ENCODE measurements at places on chromosomes 7 and 10.
A peak's percentile ranks its signal among the peaks of the same experiment; 100 is the strongest.

GRCh38 chr7:73768641-73769480 is 1.2 kb downstream of the CLDN3 start:
- DNase-seq: no peak

- no peak for DNase-seq
Measured at GRCh38 chr7:99419323-99420021, 10.7 kb downstream of the BUD31 start.

DNA sequence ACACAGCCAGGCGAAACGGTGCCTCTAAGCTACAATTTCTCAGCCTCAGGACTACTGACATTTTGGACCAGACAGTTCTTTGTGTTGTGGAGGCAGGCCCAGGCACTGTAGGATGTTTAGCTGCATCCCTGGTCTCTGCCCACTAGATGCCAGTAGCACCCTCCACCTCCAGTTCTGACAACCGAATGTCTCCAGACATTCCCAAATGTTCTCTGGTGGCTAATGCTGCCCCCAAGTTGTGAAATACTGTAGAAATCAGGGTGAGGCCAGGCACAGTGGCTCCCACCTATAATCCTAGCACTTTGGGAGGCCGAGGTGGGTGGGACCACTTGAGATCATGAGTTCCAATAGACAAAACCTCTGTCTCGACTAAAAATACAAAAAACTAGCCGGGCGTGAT is 18.2 kb downstream of the HNRNPF start:
- no peak for DNase-seq

DNA sequence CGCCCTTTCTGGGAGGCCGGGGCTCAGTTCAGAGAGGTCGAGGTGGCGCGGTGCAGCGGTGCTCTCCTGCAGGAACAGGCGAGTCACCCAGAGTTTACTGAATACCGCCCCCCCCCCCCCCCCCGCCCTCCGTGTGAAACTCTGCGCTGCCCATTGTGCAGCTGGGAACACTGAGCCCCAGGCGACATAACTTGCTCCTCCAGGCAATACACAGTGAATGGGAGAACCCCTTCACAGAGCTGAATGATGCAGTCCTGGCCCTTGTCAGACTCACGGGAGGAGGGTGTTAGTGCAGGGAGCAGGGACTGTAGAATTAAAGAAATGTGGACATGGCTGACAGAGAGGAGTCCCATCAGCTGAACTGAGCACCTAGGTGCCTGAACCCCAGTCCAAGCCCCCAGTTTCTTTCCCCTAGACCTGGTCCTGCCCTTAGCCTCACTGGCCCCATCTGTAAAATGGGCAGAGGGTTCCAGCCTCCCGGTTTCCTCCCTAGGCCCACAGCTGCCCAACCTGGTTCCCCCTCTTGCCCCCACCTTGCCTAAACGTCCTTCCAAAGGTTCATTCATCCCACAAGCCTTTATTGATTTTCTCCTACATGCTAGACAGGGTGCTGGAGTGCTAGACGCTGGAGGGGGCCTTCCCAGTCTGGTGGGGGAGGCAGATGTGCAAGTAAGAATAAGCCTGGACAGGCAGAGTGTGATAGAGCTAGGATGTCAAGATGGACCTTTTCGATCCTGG is 869 bp upstream of the LOXL4 start:
- peak; percentile 15 for DNase-seq

- DNase-seq: no peak
Measured at GRCh38 chr10:132711613-132712121, 74.3 kb downstream of the NKX6-2 start.

- DNase-seq: peak; percentile 16
Measured at GRCh38 chr10:16843252-16843870, 26.1 kb upstream of the RSU1 start.

DNA sequence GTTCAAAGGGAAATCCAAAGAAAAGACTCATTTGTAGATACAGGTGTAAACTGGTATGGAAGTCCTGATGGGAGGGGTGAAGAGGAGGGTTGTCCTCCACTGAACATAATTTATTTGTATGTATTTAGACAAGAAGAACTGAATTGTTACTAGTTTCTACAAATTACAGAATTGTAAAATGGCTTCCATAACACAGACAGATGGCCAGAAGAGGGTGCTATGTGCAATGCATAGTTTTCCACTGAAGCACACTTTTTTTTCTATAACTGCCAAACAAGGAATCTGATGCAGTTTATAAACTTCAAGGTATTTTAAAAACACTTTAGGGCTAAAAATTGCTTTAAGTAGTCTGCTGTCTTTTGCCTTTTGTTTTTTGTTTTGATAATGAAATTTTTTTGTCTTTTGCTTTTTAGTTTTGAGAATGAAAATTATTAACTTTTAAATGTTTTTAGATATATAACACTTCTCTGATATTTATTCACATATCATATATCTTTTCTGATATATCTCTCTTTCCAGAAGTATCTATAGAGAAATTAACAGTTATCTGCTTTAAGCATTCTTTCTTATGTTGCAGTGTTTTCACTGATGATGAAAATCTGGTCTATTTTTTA is 58.5 kb downstream of the PHYHIPL start:
- DNase-seq: no peak

GRCh38 chr7:102942181-102942866 is 29.5 kb downstream of the LRRC17 start:
- no peak for DNase-seq

DNA sequence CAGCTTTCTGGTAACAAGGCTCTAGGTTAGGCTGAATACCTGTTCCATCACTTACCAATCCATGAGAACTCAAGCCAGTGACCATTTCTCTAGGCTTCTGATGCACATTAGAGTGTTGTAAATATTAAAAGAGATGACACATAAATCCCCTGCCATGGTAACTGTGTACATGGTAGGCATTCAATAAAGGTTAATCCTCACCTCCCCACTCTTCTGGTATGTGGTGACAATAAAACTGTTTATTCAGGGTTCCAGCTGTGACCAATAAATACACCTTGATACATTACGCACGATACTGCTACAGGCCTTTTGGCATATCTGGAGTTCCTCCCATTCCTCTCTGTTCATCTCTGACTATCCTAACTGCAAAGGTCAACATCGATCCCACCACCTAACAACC is 171.9 kb downstream of the SRPK2 start:
- no peak for DNase-seq

DNA sequence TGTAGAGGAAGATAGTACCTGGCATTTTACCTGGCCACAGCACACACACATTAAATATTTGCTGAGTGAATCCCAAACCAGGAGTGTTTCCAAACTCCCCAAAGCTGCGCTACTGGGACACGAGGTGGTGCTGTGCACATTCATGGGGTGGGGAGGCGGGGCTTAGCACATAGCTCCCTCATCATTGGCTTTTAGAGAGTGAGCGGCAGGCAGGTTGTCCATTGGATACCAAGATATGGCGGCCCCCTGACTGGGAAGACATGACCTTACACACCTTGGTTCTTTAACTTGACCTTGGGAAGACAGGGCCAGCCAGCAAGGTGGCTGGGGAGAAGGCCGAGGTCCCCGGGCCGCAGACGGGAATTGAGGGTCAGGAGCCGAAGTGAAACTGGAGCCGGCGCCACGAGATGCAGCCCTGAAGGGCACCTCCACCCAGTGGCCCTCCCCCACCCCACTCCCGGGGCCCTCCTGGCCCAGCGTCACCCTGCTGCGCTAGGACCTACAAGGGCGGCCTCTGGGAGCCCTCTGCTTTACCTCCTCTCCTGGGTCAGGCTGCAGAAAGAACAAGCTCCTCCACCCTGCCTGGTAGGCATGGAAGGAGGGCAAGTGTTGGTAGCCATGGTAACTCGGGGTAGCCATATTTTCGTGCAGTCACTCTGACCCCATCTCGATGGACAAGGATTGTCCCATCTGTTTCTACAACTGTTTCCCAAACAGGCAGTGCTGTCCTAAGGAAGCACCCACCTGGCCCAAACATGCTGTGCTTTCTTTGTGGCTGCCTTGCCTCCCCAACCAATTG is 24.0 kb downstream of the TMEM176A start:
- DNase-seq: no peak

DNA sequence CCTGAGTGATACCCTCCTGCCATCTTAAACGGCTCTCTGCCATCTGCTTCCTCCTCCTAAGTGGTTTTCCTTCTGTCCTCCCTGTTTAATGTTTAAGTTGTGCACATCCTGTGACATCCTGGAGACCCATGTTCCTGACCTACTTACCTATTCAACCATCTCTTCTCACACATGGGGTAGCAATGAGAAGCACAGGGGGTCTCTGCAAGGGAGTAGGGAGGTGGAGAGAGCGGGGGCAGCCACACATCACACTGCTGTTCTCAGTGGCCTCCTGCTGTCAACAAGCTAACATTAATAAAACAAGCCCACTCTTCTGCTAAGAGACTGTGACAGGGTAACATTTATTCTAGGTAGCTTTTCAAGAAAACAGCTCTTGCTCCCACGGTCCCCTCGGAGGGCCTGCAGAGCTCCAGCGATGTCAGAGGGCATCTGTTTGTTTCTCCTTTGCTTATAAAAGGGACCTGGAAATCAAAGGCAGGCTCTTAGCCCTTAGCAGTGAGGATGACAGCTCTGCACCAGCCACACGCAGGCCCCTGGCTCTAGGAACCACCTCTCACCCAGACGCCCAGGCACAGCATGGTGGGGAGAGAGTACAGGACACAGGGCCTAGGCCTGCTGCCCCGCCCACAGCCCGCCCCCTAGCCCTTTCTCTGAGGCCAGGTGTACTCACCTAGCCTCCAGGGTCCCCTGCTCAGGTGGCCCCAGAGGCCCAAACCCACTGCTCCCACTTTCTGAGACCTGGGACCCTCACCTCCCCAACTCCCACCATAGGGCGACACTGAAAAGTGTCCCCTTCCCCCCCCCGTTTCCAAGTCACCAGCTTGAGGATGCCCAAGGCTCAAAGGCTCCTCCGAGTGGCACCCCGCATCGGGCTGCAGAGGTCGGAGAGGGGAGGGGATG is 943 bp upstream of the SLC18A2 start:
- DNase-seq: no peak

DNA sequence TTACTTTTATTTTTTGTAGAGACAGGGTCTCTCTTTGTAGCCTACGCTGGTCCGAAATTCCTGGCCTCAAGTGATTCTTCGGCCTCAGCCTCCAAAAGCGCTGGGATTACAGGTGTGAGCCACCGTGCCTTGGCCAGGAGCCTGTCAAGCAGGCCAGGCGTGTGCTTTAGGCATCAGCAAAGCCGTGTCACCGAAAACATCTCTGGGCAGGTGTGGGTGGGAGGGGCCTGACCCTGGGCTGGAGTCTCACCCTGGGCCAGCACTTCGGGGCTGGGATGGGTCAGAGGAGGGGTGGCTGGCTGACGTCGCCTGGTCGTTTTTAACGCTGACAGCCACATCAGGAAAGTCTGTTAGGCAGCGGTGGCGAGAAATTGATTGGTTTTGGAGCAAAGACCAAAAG is 80.9 kb downstream of the UNCX start:
- no peak for DNase-seq

GRCh38 chr10:16945593-16945992 is 128.4 kb upstream of the RSU1 start:
- DNase-seq: no peak

DNA sequence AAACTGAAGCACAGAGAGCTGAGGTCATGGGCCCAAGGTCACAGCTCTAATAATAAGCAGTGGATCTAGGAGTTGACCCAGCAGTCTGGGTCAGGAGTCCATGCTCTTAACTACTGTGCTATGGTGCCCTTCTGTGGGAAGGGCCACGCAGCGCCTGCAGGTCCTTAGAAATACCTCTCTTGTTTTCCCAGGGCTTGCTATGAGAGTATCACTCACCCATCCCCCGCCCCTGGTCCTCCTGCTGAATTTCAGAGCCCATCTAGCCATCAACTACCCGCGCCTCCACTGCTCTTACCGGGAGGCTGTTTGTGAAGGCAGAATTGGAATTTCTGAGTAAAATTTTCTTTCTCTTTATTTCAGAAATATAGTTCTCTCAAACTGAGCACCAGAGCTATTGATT is 27.3 kb upstream of the CRHR2 start:
- DNase-seq: no peak

GRCh38 chr7:139734395-139734794 is 43.4 kb downstream of the HIPK2 start:
- no peak for DNase-seq

DNA sequence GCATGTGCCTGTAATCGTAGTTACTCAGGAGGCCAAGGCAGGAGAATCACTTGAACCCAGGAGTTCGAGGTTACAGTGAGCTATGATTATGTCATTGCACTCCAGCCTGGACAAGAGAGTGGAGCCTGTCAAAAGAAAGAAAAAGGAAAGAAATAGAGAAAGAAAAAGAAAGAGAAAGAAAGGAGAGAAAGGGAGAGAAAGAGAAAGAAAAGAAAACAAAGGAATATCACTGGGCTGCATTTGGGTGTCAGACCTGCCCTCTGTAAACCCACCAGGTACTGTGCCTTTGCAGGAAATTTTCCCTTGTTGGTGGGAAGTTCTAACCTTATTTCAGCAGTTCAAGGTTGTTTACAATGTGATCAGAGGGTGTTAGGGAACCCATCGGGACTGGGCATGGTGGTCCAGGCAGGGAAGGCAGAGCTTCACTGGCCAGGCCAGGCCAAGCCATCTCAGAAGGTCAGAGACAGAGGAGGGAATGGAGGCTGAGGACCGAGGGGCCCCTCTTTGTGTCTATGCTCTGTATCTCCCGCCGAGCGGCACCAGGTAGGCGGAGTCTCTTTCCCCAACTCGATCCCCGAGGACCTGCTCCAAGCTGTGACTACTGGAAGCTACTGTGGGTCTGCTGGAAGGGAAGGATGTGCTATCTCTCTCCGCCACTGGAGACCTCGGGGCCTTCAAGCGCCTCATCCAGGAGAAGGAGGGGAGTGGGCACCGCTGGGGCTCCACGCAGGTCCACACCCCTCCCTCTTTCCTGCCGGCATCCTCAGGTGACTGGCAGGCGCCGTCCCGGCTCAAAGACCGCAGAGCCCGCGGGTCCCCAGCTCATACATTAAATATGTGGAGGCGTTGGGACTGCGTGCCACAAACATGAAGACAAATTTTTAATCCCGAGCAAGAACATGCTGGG is 15.2 kb upstream of the KAZALD1 start:
- DNase-seq: no peak

GRCh38 chr7:39184391-39184790 is 206.7 kb downstream of the POU6F2 start:
- no peak for DNase-seq

DNA sequence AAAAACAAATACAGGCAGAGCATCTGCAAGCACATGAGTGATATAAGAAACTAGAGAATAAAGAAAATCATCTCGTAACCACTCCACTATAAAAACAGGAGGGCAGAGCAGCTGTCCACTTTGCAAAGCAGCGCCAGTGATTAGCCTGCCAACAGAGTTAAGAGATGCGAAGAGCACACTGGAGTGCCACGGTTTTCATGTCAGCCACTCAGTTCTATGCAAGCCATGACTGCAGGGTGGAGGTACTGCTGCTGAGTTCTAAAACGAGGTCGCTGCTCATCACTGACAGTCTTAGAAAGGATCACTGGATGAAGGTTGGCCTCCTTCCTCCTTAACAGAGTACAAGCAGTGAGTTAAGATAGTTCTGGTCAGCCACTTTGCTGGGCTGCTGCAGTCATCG is 58.5 kb downstream of the FGFR2 start:
- no peak for DNase-seq

Measured in germinal center (tissue), 1 donor.